ENCODE measurements at places on chromosomes 6 and 20.
A peak's percentile ranks its signal among the peaks of the same experiment; 100 is the strongest.

DNA sequence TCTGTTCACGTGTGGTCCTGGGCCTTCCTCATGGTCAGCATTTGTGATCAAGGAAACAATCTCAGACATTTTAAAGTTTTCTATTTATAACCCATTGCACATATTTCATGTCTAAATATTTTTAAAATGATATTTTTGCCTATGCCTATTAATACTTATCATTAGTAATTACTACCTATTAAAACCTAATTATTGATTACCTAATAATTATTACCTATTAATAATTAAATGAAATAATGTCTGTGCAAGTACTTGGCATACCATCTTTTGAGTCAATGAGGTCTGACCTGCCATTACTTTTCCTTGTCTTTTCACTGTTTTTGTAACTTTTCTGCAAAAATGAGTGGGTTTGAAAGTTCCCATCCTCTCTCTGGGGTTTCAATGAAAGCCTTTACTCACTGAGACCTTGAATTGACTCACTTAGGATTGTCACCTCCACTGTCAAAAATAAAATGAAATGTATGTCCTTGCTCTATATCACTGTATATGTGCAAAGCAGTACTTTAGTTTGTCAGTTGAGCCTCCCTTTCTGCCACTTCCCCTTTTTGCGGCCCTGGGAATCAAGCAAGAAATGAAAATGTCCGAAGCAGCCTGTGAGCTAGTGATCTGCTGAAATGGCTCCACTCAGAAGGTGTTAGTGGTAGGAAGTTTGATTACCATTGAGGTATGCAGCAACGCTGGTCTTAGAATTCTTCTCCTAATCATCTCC lies 87.8 kb downstream of the L3MBTL3 start:
- DNase-seq: no peak

DNA sequence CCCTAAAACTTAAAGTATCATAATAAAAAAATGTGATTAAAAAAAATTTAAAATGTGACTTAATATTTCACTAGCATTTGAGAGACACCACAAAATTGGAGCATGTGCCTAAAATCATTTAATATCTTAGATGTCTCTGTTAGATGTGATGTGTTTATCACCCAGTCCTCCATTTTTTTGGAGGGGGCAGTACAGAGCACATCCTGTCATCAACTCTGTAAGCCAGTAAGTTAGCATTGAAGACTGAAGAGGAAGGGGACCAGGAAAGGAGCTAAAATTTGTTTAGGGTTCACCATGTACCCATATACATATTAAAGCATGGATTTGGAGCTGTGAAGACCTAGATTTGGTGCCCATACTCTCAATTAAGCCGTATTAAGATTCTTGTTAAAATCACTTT lies 30.7 kb upstream of the ADIG start:
- no peak for DNase-seq

DNA sequence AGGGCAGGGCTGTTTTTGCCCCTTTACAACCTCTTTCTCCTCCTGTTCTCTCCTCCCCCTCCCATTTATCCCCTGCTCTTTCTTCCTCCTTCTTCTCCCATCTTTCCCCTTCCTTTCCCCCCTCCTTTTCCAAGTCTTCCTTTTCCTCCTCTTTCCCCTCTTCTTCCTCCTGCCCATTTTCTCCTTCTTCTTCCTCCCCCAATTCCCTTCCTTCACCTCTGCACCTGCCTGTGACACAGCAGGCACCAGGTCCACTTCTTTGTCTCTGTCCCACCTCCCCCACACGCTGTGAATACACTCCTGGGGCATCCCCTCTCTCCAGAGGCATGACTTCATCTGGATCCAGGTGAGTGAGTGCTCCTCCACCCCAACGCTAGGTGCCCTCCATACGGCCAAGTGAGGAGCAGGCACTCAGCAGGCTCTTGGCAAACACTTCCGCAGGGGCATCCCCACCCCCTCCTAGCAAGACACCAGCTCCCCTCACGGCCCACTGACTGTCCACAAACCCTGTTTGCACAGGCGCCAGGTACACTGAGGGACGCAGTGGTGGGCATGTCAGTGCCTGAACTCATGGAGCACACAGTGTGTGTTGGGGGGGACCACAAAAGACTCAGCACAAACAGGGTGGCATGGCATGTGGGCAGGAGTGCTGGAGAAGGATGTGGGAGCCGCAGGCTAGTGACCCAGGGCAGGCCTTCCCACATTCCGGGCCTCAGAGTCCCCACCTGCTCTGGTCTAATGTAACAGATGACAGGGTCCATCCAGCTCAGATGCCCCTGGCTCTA lies 10.7 kb upstream of the TLDC2 start:
- no peak for DNase-seq

DNA sequence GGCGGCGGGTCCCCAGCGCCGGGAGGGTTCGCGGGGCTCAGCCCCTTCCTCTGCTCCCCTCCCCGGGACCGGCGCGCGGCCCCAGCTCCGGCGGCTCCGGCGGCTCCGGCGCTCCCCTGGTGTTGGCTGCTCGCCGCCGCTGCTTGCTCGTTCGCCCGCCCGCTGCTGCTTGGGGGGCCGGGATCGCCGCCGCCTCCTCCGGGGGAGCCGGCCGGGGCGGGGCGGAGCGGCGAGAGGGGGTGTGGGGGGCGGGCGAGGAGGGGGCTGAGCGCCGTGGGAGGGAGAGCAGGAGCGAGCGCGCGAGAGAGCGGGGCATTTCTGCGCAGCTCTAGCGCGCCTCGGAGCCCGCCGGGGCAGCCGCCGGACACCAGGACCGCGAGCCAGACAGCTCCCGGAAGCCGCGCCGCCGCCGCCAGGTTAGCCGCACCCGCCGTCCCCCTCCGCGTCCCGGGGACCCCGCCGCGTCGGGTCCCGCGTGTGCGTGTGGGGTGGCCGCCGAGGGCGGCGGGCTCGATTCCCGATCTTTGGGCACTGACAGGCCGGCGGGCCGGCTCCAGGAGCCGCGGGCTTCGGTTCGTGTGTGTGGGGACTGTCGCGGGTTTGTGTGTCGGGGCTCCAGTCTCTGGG lies 62.0 kb upstream of the EPB41L1 start:
- DNase-seq: peak; percentile 14

DNA sequence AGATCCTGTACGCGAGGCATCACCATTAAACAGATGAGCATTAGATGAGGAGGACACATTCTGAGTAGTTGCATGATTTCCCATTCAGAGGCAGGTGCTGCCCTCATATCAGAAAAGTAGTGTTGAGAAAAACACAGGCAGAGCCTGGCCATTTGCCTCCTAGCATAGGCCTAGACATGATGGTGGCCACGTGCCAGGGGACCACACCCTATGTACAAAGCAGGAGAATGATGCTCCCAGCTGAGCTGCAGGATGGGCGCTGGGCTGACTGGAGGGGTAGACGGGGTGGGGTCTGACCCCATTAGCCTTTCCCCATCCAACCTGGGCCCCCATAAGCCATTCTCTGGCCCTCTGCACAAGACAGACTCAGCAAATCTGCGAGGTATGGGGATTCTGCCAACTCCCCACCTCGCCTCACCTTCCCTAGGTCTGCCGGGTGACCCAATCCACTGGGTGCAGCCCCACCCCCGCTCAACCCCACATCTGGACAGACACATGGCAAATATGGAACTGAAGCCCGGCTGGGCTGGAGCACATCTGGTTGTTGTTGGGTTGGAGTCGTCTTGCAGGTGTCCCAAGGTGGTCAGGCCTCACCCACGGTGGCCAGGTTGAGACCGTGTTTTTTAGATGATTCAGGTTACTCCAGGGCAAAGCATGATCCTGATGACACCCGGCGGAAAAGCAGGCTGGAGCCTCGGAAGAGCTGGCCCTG lies 13.9 kb downstream of the PI16 start:
- DNase-seq: no peak

- no peak for DNase-seq
Measured at GRCh38 chr20:13002251-13002650, 6.5 kb upstream of the SPTLC3 start.

- no peak for DNase-seq
Measured at GRCh38 chr20:63457737-63458136, 14.7 kb downstream of the KCNQ2 start.

- DNase-seq: no peak
Measured at GRCh38 chr6:44129841-44130322, 2.5 kb downstream of the TMEM63B start.

DNA sequence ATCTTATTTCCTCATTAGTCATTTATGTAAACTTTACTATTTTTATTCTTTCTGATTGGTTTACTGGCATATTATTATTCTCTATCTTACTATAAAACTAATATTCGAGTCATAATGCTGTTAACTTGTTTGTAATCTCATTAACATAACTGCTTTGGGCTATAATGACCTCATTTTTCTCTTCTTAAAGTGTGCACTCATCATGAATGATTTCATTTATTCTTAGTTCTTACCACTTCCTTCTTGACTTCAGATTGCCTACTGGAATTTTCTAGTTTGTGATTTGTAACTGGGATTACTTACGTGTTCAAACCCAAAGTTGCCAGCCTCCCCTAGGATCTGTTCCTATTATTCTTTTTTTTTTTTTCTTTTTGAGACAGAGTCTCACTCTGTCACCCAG lies 91.8 kb upstream of the TNFAIP3 start:
- no peak for DNase-seq

GRCh38 chr6:90294614-90294988 lies 2.0 kb downstream of the BACH2 start:
- DNase-seq: no peak

- peak; percentile 49 for DNase-seq
Measured at GRCh38 chr6:139881728-139882211, 507.3 kb upstream of the CITED2 start.

DNA sequence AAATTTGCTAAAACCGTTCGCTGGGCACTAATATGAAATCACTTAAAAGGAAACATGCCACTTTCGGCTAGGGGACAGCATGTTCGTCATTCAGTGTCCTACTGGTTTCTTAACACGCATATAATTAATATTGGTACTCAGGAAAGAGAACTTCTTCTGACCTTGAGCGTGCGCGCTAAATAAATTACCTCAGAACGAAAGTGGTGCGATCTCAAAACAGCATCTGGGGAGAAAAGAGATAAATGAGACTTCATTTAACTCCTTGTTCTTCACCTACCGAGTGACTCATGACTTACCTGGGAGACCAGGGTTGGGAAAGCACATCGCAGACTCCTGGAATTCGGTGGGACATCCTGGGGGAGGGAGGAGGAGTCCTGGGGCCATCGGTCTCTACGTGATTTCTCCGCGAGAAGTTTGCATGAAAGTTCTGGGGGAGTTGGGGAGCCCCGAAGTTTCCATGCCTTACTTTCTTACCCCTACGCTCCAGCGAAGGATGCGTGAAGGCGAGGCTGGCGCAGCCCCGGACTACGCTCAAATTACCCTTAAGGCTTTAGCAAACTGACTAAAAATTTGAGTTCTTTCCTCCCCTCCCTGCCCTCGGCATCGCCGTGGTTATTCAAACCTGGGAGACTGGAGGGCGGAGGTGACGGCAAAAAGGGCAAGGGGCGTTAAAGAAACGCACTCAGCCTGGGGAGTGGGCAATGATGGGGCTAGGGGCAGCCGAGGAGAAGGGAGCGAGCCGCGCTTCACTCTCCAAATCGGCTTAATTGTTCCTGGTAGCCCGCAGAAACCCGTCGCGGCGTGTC lies 1.1 kb upstream of the BEND6 start:
- peak; percentile 60 for DNase-seq

DNA sequence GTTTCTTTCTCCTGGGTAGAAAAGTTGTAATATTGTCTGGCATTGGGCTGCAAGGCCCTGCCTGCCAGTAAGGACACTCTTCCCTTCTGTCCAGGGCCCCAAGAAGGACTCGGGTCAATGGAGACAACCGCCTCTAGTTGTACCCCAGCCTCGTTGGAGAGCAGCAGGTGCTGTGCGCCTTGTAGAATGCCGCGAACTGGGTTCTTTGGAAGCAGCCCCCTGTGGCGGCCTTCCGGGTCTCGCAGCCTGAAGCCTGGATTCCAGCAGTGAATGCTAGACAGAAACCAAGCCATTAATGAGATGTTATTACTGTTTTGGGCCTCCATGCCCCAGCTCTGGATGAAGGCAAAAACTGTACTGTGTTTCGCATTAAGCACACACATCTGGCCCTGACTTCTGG lies 37.0 kb downstream of the PLCG1 start:
- DNase-seq: peak; percentile 3

- DNase-seq: no peak
Measured at GRCh38 chr6:16405375-16405774, 167.0 kb downstream of the GMPR start.

GRCh38 chr6:11263291-11263775 lies 30.9 kb upstream of the NEDD9 start:
- no peak for DNase-seq

- DNase-seq: no peak
Measured at GRCh38 chr20:45970646-45971424, 1.2 kb downstream of the ZNF335 start.

- DNase-seq: no peak
Measured at GRCh38 chr6:30572148-30572547, 906 bp downstream of the ABCF1 start.

- DNase-seq: no peak
Measured at GRCh38 chr6:4772750-4773149, 3.5 kb upstream of the CDYL start.

DNA sequence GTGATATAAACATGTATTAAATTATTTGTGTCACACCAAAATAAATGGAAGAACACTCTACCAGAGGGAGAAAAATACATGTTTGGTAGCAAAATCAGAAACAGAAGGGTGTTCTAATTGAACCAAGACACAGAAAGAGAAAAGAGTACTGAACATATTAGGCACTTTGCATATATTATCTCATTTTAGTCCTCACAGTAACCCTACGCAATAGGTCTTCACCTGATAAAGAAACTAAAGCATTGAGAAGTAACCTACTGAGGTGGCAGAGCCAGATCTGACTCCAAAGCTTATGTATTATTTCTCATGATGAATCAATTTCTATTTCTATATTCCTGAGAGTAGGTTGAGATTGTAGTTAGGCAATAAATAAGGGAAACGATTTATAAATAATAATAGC lies 77.7 kb downstream of the FYN start:
- no peak for DNase-seq

DNA sequence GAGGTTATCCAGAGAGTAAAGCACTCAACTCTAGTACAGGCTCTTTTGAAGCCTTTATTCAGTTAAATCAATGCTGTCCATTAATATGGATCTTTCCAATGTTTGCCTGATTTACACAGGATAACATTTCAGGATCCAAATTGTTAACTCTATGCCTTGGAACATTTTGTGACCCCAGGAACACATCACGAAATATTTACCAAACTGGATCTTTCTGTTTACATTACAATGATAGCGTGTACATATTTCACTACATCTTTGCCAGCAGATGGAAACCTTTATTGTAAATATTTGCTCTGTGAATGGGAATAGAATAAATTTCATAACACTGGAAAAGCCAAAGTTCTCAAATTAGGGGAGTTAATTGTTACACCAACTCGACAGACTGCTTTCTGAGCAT lies 23.5 kb downstream of the BPIFA2 start:
- DNase-seq: no peak

GRCh38 chr6:87093651-87094050 lies 1.3 kb downstream of the CGA start:
- no peak for DNase-seq

- no peak for DNase-seq
Measured at GRCh38 chr20:49420811-49421295, 61.6 kb downstream of the KCNB1 start.

- no peak for DNase-seq
Measured at GRCh38 chr6:42410861-42411260, 40.9 kb downstream of the TRERF1 start.

Data from WERI-Rb-1 (cell line).